ENCODE measurements at places on chromosomes 6 and 20. TPM values are rescaled to one million over a fixed set of nuclear protein-coding genes. Genes with fewer than 3 reads are reported as not detected.
A peak's percentile ranks its signal among the peaks of the same experiment; 100 is the strongest.

SCRT2 gene
- not detected for total RNA-seq

DNA sequence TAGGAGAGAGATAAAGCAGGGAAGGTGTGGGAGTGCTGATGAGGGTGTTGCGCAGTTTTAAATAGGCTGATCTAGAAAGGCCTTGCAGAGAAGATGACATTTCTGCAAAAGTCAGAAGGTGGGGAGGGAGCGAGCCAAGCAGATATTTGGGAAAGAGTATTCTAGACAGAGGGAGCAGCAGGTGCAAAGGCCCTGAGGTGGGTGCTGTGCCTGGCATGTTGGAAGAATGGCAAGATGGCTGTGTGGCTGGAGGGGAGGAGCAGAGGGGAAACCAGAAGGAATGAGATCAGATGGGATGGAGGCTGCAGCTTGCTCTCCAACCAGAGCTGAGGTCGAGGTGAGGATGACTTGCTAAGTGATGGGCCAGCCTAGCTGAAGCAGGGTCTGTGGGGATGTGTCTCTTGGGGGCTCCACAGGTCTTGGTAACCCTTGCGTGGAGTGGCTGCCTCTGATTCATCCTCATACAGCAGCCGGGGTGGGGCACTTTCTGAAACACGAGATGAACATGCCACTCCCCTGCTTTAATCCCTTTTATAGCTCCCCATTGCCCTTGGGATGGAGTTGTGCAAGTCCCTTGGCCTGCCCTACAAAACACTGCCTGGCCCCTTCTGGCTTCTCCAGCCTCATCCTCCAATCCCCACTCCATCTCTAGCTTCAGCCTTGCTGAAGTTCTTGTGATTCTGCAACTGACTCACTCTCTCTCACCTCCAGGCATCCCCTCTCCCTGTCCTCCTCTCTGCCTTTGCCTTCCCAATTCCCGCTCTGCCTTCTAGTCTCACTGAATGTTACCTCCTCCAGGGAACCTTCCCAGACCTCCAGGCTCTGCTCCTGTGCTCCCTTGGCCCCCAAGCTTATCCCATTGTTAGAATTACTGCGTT, 94.1 kb downstream of the CDH22 start:
- no peak for DNase-seq

- DNase-seq, result no peak
Observed at GRCh38 chr6:109221543-109222195, 126.4 kb downstream of the CEP57L1 start.

GRCh38 chr6:137867685-137868509, 838 bp downstream of the TNFAIP3 start:
- peak; percentile 88 for DNase-seq

TNFRSF21 gene
- 10.7 TPM for total RNA-seq

MDC1 gene
- total RNA-seq, result 7.6 TPM

SAMHD1 gene
- total RNA-seq, result 45.3 TPM

DNA sequence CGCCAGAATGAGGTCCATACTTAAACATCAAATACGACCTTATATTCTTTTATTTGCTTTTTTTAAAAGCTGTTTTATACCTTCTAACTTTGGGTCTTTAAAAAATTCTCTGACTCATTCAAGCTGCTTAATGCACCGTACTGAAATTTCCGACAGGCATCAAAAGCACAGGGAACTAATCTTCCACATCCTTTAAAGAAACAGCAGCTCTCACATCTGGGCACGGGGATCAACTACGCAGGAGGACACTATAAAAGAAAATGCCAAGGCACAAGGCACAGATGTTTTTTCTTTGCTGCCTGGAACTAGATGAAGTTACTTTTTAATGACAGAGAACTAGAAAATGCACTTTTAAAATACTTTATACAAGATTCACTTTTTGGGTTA, 112.4 kb upstream of the ARG1 start:
- DNase-seq, result no peak

DNA sequence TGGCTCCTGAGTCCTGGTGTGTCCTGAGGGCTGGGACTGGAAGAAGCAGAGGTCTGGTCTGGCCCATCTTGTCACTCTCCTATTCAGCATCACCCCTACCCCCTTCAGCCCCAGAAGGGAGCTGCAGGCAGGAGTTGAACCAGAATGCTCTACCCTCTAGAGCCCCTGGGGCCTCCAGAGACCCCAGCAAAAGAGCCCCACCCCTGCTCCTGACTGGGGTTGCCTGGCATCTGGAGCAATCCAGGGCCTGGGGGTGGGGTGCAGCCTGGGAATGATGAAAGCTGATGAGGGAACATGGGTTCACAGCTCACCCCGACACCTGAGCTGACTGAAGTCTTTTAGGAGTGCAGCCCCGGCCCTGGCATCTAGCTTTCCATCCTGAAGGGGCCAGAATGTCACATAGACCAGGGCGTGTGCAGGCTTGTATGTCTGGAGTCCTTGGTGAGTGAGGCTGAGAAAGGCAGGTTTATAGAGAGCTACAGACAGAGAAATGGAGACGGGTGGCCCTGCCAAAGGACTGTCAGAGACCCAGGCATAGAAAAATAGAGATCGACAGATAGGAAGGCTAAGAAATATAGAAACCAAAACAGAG, 12.2 kb downstream of the FGD2 start:
- DNase-seq, result no peak

GRCh38 chr6:149454346-149454848, 30.4 kb downstream of the ZC3H12D start:
- no peak for DNase-seq

- DNase-seq, result no peak
Observed at GRCh38 chr6:127483399-127484055, 24.3 kb upstream of the KIAA0408 start.

NRSN1 gene
- 0.05 TPM for total RNA-seq

OPN5 gene
- total RNA-seq, result not detected

GHRH gene
- 14.4 TPM for total RNA-seq

GRCh38 chr6:142350309-142350708, 48.5 kb downstream of the ADGRG6 start:
- no peak for DNase-seq

DNA sequence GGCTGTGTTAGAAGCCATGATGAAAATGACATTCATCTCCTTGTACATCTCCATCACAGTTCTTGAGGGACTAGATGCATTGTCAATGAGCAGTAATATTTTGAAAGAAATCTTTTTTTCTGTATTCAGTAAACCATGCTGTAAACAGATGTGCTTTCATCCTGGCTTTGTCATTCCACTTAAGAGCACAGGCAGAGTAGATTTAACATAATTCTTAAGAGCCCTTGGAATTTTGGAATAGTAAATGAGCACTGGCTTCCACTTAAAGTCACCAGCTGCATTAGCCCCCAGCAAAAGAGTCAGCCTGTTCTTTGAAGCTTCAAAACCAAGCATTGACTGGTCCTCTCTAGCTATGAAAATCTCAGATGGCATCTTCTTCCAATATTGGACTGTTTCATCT, 197.8 kb upstream of the HDDC2 start:
- DNase-seq, result no peak

DNA sequence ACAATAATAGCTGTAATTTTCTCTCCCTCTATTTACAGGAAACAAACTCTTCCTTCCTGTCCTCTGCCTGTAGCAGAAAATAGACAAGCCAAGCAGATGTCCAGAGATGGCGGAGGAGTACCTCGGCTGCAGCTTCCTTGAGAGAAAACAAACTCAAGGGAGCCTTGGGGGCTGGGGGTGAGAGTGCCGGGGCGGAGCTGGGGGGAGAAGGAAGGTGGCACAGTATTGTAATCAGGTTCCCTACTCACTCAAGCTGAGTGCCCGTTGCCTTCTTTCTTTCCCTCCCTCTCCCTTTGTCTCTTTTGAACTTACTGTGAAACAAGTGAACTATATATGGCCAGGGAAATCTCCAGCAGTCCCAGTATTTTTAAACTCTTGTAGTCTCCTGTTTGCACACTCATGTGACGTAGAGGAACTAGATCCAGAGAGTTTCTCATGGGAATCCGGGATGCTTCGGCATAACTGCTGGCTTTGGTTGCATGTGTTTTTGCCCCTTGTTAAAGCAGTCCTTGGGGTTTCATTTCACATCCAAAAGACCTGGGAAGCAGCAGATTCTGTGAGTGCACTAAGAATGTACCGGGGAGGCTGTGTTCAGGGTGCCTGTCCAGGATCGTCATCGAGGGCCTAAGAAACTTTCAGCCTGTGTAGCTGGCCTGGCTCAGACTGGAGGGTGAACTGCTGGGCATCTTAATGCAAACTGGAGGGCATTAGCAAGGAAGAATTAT, 44.6 kb upstream of the HDDC2 start:
- peak; percentile 8 for DNase-seq

GRCh38 chr6:18693881-18694280, 306.7 kb downstream of the RNF144B start:
- DNase-seq, result no peak

DNA sequence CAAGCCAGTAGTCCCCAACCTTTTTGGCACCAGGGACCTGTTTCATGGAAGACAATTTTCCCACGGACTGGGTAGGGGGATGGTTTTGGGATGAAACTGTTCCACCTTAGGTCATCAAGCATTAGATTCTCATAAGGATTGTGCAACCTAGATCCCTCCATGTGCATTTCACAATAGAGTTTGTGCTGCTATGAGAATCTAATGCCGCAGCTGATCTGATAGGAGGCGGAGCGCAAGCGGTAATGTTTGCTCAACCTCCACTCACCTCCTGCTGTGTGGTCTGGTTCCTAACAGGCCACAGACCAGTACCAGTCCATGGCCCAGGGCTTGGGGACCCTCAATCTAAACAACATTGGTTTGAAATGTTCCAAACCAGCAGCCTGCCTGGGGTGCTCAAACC, 137.0 kb upstream of the STXBP5 start:
- no peak for DNase-seq

GRCh38 chr6:52671676-52672075, 763 bp downstream of the TMEM14A start:
- no peak for DNase-seq

GRCh38 chr20:49750611-49751396, 37.1 kb upstream of the B4GALT5 start:
- DNase-seq, result peak; percentile 44

DNA sequence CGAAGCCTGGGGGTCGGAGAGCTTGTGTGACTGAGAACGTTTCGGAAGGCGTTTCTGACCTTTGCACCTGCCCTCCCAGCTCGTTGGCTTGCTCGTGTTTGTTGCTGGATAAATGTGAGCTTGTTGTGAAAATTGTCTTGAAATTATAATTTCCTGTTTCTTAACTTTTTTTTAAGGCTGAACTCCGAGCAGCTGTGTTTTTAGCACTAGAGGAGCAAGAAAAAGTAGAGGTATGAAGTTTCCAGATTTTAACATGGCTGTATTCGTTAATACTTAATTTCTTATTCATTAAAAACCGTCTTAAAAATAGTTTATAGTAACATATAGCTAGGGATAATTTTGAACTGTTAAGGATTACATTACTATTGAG, 672 bp downstream of the CEP43 start:
- peak; percentile 49 for DNase-seq

- no peak for DNase-seq
Observed at GRCh38 chr6:189676-190075, 102.6 kb upstream of the DUSP22 start.

DNA sequence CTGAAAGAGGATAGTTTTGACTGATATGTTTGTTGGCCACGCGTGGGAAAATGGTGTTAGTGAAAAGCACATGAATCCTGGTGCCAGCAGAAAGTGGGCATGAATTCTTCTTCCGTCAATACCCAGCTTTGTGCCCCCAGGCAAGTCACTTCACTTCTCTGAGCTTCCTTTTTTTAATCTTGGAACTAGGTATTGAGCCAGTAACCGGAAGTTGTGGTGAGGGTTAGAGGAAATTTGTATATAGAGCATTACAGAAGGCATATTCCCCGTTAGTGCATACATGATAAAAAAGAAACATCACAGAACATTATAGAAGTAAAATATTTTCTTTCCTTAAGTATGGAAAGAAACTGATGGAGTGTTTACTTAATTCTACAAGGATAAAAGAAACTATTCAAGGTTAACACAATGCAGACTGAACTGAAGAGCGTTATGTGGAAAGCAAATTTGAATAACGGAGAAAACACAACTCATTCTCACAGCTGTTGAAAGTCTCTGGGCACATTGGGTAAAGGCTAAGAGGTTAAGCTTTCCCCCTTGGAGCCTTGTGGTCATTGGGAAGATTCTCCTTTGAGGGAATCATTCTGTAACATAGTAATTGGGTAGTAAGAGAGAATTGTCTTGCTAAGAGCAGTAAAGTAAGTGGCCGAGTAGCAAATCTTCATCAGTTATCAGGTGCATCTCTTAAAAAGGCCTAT, 223.1 kb downstream of the BCAS1 start:
- no peak for DNase-seq

DNA sequence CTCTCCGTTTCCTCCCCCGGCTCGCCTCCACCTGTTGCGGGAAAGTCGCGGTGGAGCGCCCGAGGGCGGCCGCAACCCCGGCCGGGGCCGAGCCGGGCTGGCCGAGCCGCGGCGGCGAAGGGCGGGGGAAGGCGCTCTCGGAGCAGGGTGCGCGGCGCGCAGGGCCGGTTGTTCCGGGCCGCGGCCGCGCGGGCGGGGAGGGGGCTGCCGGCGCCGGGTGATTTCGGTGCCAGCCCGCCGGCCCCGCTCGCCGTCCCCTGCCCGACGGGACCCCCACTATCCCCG, 235 bp downstream of the MAP7 start:
- no peak for DNase-seq

DNA sequence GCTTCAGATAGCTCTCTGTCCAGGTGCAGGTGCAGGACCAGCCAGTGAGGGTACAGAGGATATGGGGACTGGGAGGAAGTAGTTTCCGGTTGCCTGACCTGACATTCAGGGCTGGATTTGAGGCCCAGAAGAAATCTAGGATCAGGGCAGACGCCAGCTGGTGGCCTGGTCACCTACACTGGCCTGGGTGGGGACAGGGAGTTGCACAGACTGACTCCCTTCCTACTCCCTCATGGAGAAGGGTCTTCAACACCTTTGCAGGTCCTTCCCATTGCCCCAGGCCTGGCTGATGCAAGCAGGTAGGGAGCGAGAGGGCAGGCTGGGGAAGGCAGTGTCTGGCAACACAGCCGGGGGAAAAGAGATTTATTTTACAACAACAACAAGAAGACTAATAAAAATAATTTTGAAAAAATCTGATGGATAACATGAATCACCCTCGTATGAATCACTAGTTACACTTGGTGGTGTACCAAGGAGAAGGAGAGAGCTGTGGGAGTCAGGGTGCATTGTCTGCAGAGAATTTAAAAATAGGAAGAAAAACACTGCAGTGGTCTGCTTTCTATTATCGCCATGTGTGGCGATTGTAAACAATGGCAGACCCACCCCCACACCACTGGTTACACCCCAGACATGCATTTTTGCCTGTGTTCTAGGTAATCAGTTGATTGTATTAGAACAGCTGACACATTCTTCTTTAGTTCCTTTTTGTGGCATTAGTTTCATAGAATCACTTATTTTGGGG, 62.3 kb upstream of the SNX9 start:
- DNase-seq, result no peak

- DNase-seq, result no peak
Observed at GRCh38 chr6:26502165-26502564, 2.1 kb downstream of the BTN1A1 start.

Data from thymus (tissue), 14 donors.